ENCODE measurements at places on chromosomes 5 and 9.
A peak's percentile ranks its signal among the peaks of the same experiment; 100 is the strongest.

GRCh38 chr5:64158827-64159226 is 6.8 kb upstream of the RNF180 start:
- no peak for DNase-seq

DNA sequence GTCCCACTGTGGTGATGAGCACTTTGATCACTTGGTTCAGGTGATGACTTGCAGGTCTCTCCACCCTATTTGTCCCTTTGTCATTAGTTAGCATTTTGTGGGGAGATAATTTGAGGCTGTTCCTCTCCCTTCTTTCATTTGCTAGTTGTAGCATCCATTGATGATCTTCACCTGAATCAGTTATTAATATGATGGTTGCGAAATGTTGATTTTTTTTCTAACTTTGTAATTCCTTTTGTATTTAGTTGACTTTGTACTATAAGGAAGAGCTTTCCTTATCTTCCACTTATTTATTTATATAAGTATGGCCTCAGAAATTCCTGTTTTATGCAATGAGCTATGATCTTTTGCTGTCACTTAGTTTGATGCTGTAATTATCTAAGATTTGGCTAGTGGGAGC is 12.6 kb downstream of the TRIO start:
- DNase-seq = no peak

- no peak for DNase-seq
Measured at GRCh38 chr5:73365301-73365853, 83.2 kb downstream of the FOXD1 start.

- DNase-seq = no peak
Measured at GRCh38 chr5:140795259-140795641, 598 bp downstream of the PCDHA2 start.

- no peak for DNase-seq
Measured at GRCh38 chr9:70949239-70949638, 172.2 kb downstream of the TRPM3 start.

DNA sequence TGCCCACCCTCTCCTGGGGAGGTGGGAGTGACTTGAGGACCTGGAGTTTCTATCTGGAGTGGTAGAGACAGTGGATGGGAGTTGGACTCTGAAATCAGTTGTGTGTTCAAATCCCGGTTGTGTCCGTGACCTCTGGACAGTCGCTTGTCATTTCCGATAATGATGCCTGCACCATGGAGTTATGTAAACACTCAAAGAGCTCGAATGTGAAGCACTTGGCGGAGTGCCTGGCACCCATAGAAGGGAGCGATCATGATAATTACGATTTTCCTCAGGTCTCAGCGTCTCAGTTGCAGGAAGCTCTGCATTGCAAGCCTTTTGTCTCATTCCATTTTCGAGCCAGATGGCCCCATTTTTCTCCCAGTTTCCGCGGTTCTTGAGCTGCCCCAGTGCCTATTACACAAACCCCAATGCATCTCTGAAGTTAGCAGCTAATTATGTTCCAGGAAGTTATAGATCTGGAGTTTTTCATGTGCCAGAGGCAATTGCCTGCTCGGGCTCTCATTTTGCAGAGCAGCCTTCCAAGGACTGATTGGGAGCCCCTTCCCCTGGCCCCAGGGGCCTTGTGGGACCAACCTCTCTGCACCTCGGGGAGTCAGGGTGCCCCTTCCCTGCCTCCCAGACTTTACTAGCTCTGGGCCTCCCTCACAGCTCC is 175.5 kb upstream of the MVB12B start:
- no peak for DNase-seq

DNA sequence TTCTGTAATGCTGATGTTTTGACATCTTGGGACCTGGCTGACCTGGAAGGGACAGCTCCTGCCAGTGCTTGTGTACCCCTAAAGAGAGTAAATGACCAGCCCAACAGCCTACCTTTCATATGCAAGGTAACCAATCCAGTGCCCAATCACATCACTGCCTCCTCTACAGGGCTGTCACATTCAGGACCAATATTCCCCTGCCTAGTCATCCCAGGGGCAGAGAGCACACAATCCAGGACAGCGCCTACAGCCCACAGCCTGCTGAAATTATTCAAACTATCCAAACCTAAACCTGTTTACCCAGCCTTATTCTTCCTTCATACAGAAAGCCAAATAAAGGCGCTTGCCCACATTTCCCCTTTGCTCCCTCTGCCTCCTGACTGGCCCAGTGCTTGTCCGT is 284.1 kb downstream of the CTNND2 start:
- no peak for DNase-seq

GRCh38 chr5:67215519-67216471 is 19.2 kb upstream of the CD180 start:
- DNase-seq = peak; percentile 71

- DNase-seq = no peak
Measured at GRCh38 chr9:95778957-95779356, 96.5 kb upstream of the ERCC6L2 start.

DNA sequence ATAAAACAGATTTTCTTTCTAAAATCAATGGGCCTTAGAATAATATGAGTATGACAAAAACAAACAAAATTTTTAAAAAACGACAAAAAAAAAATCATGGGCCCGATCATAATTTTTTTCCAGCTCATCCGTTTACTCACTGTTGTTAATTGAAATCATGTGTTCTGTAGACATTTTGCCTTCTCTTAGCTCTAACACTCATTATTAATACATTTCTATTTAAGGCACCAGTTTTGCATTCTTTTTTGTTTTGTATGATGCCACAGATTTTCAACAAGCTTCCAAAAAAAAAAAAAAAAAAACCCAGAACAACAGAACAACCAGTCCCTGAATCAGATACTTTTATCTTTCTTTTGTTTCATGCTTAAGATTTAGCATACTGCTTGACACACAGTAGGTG is 86.4 kb downstream of the PRLR start:
- DNase-seq = no peak

DNA sequence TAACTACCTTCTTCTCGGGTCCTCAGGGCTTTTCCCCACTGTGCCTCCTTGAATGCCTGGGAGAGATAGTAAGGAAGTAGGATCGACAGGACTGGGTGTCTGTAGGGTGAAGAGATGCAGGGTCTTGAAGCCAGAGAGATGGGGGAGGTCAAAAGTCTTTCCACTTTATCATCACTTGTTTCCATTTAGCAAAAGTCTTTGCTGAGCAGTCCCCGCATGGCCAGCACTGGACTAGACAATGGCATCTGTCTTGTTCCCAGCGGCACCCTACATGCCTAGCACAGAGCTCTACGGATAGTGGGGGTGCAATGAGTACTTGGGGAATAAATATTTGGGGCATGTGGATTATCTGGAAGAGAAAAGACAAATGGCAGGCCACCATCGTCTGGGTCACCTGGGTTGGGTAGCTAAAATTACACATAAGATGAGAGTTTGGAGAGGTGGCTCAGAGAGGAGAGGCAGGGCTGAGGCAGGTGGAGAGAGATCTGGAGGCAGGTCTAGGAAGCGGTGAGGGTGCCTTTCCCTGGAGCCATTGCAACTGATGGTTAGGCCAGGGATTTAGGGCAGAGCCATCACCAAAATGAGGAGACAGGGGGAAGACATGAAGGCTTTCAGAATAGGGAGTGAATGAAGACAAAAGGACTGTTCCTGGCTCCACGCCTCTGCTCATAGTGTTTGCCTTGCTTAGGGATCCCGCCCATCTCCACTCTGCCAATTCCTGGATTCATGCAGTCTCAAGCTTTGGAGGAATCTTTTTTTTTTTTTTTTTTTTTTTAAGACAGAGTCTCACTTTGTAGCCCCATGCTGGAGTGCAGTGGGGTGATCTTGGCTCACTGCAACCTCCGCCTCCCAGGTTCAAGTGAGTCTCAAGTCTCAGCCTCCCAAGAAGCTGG is 250.8 kb upstream of the KLF4 start:
- no peak for DNase-seq

GRCh38 chr5:71977311-71977710 is 130.0 kb upstream of the MAP1B start:
- no peak for DNase-seq

DNA sequence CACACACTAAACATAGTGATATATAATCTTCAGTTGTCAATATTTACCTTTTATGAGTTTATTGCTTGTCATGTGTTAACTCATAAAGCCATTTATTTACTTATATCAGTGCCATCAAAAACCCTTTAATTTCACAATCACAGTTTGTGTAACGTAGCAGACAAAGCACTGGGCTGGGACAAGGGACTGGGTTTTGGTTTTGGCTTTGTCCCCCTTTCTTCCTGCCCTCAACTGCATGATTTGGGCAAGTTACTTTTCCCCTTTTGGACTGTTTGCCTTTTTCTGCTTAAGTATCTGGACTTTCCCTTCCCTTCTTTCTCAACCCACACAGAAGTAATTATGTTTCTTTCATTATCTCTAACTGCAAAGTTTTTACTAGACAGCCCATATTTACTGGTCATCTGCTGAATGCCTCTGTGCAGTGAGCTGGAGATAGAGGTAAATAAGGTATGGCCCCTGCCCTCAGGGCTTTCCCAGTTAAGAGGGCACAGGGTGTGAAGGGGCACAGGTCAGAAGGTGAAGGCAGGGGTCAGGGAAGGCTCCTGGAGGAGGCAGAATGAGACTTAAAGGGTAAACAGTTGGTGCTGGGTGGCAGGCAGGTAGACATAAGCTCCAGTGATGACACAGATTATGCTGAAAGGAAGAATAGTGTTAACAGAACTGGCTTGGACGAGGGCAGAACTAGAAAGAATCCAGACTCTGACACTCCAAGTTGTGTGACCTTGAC is 14.8 kb upstream of the NR3C1 start:
- no peak for DNase-seq

- no peak for DNase-seq
Measured at GRCh38 chr5:154485096-154485491, 7.1 kb upstream of the HAND1 start.

DNA sequence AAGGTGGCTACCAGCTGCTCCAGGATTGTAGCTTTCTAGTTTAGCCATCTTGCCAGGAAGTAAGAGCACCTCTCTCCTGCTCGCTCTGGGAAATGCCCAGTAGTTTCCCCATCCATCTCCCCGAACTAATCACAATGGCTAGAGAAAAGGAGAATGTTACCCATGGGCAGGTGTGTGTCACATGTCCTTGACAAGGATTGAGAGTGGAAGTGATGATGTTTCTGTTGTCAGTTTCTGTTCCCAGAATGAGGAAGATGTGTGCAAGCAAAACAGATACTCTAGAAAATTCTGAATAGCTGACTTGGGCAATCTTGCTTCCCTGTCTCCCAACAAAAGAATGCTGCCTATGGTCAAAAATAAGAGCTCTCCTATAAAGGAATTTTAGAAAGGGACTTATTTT is 429.5 kb downstream of the EBF1 start:
- DNase-seq = no peak

GRCh38 chr9:120915854-120916470 is 10.6 kb downstream of the TRAF1 start:
- DNase-seq = peak; percentile 65

- DNase-seq = no peak
Measured at GRCh38 chr9:113742878-113743277, 133.2 kb upstream of the ZNF618 start.

- DNase-seq = peak; percentile 46
Measured at GRCh38 chr5:137629646-137630045, 106.2 kb downstream of the KLHL3 start.

DNA sequence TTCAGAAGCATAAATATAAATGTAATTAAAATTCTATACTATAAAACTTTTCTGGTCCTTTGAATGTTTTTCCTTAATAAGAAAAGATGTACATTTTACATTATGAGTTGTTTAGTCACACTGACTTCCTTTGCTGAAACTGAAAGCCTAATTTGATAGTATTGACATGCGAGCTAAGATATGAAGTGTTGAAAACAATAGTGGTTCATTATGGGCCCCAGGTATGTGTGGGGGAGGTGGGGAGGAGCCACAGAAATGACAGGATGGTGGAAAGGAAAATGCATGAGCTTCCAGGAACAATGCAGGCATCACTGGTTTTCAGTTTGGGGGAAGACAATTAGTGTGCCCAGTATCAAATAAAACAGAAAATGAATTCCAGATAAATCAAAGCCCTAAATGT is 35.4 kb upstream of the RLN1 start:
- no peak for DNase-seq

- no peak for DNase-seq
Measured at GRCh38 chr5:138724470-138725146, 28.6 kb upstream of the CTNNA1 start.

DNA sequence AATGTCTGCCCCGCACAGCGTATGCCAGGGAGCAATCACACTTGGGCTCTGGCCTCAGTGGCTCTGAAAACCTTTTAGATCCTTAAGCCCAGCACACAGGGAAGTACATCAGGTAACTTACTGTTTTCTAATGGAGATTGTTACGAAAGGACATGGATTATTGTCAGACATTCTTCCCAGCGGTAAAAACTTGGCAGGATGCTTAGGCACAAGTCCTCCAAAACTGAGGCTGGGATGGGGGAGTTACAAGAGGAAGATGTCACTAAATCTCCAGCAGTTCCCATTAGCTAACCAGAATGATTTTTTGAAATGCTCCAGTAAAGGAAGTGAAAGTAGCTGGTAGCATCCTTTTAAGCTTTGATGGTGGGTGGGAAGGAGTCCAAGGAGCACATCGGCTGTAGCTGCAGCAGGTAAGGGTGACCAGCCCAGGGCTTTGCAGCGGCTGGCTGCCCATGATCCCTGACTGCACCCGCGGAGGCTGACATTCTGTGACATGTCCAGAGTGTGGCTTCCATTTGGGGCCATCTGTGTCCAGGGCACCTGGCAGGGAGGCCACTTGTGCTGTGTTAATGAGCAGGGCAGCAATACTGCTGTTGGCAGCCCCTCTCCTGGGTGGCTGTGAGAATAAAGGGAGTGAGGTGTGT is 165.8 kb downstream of the GADD45G start:
- DNase-seq = no peak

DNA sequence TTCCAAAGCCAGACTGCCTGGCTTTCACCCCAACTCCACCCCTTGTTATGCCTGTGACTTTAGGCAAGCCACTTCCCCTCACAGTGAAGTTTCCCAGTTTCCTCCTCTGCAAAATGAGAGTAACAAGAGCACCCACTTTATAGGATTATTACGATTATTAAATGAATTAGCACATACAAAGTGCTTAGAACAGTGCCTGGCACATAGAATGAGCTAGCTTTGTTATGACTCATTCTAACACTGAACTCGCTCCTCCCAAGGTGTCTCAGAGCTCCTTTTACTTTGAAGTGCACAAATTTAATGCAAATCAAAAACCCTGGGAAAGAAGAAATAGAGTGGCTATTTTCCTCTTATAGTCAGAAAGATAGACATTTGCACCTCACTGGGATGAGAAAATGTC is 34.3 kb downstream of the DNAH5 start:
- no peak for DNase-seq

- no peak for DNase-seq
Measured at GRCh38 chr5:75006865-75007822, 45.2 kb downstream of the GCNT4 start.

GRCh38 chr5:37807015-37807414 is 32.8 kb downstream of the GDNF start:
- no peak for DNase-seq

GRCh38 chr9:79054500-79054899 is 517.3 kb upstream of the TLE4 start:
- no peak for DNase-seq

- DNase-seq = no peak
Measured at GRCh38 chr5:36610621-36611020, 4.2 kb downstream of the SLC1A3 start.
